ENCODE measurements at places on chromosomes 3 and 15.

- DNase-seq: no peak
Measured at GRCh38 chr3:34863485-34863884, 775.8 kb upstream of the ARPP21 start.

- DNase-seq: peak; percentile 84
Measured at GRCh38 chr3:46089237-46090011, 62.1 kb upstream of the XCR1 start.

DNA sequence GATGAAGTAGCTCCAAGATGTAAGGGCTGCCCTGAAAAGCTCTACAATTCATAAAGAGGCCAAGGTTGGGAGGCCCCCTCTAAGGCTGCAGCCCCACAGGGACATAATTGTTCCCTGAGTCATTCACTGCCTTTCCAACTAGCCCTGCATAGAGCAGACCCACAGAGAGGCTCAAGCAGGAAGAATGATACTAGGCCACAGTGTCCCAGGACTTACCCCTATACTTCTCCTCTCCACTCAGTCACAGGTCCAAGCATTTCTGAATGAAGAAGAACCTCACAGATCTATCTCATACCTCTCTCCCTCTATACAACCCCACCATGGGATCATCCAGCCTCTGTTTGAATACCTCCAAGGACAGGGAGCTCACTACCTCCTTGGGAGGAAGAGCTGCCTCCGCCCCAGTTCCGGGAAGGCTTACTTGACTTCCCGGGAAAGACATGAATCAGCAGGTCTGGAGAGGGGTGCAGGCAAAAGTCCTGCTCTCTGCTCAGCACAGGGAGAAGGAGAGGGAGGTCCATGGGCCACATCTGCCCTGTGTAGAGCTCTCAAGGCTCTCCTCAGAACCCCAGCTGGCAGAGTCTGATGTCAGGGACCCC lies 6.9 kb upstream of the SKIC8 start:
- DNase-seq: no peak

DNA sequence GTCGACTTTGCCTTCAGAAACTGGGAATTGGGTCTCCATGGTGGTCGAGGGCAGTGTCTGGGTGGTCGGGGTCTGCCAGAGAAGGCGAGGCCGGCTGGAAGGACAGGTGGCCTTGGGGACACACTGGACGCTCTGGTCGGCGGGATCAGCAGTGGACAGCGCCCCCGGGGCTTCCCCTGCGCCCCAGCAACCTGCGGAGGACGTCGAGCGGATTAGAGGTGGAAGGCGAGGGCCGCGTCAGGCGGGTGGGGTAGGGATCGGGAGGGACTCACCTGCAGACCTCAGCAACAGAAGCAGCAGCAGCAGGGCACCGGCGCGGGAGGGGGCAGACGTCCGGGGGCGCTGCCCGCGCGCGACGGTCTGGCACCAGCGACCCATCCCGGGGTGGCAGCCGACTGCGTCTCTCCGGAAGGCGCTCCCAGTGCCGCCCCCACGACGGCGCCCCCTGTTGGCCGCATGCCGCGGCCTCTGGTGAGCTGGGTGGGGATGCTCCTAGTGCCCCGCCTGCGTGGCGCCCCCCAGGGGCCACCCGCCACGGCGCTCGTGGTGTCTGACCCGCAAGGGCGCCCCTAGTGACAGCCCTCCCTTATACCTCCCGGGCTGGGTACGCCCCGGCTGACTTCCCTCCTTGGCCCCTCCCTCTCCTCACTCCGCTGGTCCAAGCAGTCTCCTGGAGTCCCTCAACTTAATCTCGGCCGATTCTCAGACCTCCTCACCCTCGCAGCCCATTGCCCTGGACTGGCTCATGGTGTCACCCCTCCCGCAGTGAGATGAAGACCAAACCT lies at the start of gene PRSS50:
TSS of gene PRSS50 (minus strand) at position 423 of the 785 bp plus-strand sequence. CDS start at position 378, 45 bp downstream.
- peak; percentile 69 for DNase-seq

- no peak for DNase-seq
Measured at GRCh38 chr3:87710511-87710910, 348.3 kb downstream of the CGGBP1 start.

- DNase-seq: no peak
Measured at GRCh38 chr3:83934192-83935021, 1024.4 kb upstream of the CADM2 start.

GRCh38 chr15:64046421-64047153 lies at the start of gene DAPK2:
DAPK2 (minus strand) TSS chr15:64046485; CDS start chr15:64040261, 6,224 bp downstream.
- no peak for DNase-seq

DNA sequence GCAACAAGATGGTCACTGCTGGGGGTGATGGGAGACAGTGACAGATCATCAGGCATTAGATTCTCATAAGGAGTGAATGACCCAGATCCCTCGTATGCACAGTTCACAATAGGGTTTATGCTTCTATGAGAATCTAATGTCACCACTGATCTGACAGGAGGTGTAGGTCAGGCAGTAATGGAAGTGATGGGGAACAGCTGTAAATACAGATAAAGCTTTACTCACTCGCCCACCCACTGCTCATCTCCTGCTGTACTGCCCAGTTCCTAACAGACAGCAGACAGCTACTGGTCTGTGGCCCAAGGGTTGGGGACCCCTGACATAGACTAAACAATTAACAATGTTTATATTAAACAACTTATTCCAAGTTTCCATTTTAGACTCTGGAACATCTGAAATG lies 25.4 kb downstream of the IFT80 start:
- no peak for DNase-seq

- DNase-seq: no peak
Measured at GRCh38 chr3:112000966-112001365, 2.2 kb downstream of the TAGLN3 start.

DNA sequence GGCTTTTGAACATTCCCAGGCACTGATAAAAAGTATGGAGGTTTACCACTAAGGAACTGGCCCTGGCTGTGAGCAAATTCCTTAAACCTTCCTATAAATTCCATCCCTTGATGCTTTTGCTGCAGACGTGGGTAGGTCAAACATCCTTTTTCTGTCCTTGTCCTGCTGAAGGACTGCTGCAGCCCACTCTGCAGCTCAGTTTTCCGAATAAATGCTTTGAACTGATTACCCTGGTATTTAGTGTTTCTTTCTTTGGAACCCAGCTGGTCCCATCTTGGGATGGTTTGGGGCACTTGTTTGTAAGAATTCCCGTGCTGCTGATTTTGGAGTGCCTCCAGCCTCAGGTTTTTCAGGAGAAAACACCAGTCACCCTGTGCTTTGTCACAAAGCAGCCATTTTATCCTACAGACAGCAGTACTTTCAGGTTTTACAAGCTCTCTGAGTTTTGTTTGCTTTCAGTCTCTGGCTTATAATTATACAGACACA lies 815.9 kb downstream of the VGLL3 start:
- DNase-seq: no peak

DNA sequence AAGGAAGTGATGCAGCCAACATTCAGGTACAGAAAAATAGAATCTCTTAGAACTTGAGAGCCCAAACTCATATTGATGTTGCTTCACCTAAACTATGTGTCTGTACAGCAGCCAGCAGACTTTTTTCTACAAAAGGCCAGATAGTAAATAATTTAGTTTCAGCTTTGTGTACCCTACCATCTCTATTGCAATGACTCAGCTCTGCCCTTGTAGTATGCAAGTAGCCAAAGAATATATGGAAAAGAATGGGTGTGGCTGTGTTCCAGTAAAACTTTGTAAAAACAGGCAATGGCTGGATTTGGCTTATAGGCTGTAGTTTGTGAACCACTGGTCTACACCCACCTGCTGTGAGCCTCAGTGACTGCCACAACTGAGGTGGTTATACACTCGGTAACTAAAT lies 392.5 kb upstream of the RARB start:
- no peak for DNase-seq

DNA sequence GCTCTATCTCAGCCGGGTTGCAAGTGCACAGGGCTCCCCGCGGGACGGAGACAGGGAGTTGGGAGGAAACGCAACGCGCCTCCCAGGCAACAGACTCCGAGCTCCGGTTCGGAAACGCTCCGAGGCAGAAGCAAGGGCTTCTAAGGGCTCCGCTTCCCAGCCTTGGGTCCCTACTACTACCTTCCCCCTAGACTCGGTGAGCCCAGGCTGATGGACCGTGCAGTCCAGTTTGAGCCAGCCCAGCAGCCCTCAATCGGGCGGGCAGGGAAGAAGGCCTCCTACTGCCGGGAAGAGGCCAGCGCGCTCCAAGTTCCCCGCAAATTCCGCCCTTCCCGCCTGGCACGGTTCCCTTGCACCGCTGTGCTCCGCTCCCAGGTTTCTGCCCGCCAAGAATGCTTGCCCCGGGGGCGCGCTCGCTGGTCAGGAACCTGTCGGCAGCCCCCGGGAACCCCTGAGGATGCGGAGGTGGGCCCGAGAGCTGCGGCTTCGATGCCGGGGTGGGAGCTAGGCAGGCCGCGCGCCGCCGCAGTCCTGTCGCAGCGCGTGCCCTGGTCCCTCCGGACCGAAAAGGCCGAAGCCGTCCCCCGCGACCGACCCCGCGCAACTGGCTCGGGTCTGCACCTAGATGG lies 728 bp downstream of the TRANK1 start:
- peak; percentile 81 for DNase-seq

GRCh38 chr3:152039887-152040286 lies 166.4 kb downstream of the SUCNR1 start:
- DNase-seq: no peak

GRCh38 chr3:120780977-120781376 lies 38.4 kb downstream of the GTF2E1 start:
- DNase-seq: no peak

GRCh38 chr3:39106851-39107387 lies 508 bp downstream of the GORASP1 start:
- no peak for DNase-seq

DNA sequence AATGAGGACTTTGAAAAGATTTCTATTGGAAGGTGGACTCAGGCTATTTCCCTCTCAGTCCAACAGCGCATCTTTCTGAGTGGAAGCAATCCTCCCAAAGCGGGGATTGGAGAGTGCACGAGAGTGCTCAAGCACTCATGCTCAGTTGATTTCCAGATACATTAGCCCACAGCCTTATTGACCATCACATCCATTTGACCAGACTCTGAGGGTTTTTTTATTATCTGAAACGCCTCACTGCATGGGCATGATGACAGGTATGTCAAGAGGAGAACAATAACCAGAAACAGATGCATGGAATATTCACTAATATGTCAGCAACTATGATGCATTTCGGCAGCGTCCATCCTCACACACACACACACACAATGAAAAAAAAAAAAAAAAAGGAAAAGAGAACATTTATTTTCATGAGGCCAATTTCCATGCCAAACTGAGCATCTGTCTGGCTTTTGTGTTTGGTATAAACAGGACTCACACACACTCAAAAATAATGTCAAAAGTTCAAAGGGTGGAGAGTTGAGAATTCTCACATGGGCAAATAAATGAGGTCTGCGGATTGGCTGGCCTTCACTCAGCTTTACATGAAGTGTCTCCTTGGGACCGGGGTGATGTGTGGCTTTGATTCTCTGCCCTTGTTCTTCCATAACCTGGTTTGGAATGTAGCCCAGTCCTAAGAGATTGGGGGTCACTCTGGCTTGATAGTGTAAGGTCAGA lies 371.6 kb downstream of the MCTP2 start:
- DNase-seq: no peak

GRCh38 chr3:136787349-136787748 lies 31.6 kb upstream of the SLC35G2 start:
- DNase-seq: no peak

- no peak for DNase-seq
Measured at GRCh38 chr3:137835096-137835495, 71.0 kb downstream of the SOX14 start.

- DNase-seq: no peak
Measured at GRCh38 chr3:195705081-195705991, 15.4 kb upstream of the MUC20 start.

DNA sequence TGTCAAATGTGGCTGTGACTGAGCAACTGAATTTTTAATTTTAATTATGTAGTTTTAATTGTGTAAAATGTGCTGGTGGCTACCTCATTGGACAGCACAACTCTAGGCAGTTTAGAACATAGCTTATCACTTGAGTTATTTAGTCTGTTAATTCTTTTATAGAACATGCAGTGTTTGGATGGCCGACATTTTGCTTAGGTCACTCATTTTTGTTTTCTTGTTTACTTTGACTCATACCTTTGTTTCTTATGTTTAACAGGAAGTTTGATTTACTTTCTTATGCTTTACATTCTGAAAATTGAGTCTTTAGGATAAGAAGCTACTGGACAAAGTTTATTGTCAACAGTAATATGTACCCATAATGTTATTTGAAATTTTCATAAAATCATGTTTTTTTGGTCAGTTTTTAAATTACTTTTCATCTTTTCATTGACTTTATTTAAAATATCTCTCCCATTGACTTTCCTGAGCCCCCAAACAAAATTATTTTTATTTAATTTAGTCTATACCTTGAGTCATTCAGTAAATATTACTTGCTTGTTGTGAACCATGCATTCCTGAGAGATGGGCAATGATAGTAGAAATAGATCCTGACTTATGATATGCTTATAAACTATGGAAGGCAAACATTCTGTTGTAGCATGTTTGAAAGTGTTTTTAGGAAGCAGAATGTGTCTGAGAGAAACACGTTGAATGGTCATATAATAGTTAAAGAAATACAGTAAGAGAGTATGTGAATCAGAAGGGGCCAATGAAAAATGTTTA lies 60.6 kb downstream of the TCF12 start:
- DNase-seq: no peak

DNA sequence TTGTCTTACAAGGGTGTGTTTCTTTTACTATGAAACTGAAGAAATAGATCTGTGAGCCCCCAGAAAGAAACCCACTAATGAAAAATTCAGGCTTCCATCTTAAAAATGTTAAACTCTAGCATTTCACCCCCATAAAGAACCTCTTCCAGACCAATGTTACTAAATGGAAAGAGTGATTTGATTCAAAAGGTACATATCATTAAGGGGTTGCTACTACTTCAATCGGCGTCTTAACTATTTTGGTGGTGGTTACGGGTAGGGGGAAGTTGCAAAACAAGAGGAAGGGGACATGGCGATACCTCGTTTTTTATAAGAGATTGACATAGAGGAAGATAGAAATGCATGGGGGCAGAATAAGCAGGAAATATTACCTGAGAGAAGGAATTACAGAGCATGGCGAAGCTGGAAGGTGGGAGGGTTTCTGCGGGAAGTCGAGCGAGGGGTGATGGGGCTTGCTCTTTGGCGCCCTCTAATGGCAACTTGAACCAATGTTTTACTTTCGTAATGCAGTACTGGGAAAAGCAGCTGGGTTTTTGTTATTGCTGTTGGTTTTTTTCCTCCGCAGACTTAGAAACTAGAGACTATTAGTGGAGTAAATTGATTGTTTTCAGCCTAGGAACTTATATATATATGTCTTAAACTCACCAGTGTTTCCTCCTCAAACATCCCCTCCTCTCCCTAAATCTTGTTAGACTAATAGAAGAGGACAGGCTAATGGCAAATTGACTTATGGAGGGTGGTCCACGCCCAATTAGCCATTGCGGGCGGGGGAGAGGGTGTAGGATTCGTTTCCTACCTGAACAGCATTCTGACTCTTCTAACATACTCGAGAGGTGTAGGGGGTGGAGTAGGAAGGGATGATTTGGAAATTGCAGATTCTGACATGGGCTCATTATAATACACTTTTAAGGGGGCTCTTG lies 11.3 kb upstream of the SOX2 start:
- no peak for DNase-seq

GRCh38 chr15:65184868-65185717 lies at the start of gene CLPX:
CLPX (minus strand) TSS chr15:65185342; CDS start chr15:65185153, 189 bp downstream.
- DNase-seq: peak; percentile 94

All from coronary artery (tissue), 2 donors.